ENCODE measurements at places on chromosomes 1 and 21.

DNA sequence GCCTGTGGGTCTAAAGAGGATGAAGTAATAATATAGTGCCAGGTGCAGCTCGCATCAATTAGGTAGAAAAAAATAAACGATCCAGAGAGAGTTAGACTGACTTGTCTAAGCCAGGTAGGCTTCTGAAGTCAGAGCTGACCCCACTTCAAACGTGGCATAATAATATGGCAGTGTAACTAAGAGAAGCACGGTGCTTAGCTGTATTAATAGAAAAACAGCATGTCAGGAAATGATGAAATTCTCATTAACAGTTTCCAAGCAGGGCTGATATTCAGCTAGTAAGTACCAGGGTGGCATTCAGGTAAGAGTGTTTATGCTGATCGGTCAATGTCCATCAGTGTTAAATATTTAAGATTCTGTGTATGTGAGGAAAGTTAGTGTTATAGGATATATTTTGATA, 145.8 kb upstream of the SAMSN1 start:
- no peak for DNase-seq

DNA sequence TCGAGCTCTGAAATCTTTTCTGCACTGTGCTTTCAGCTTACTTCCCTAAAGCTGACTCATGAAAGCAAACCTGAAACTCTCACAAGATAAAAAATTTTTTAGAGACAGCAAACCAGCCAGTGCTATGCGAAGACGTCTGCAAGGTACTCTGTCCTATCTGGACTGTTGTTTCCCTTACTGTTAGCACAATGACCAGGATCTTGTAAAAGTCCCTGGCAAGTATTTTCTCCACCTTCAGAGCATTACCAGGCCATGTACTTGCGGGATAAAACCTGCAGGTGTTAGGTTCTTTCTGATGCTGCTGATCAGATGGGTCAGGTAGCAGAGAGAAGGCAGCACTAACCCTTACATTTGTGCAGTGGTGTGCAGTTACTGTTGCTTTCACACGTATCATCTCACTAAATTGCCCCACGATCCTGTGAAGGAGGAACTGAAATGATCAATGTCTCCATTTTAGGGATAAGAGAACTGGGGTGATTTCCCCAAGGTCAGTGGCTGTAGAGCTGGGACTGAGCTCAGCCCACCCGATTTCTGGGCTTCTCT, 56.6 kb downstream of the PLXNA2 start:
- no peak for DNase-seq

- no peak for DNase-seq
These were observed 86.9 kb upstream of the GORAB start for GRCh38 chr1:170445096-170445495.

GRCh38 chr1:3610527-3611169, 660 bp downstream of the MEGF6 start:
- DNase-seq, result no peak

GRCh38 chr1:192439373-192440025, 122.7 kb downstream of the RGS21 start:
- no peak for DNase-seq

DNA sequence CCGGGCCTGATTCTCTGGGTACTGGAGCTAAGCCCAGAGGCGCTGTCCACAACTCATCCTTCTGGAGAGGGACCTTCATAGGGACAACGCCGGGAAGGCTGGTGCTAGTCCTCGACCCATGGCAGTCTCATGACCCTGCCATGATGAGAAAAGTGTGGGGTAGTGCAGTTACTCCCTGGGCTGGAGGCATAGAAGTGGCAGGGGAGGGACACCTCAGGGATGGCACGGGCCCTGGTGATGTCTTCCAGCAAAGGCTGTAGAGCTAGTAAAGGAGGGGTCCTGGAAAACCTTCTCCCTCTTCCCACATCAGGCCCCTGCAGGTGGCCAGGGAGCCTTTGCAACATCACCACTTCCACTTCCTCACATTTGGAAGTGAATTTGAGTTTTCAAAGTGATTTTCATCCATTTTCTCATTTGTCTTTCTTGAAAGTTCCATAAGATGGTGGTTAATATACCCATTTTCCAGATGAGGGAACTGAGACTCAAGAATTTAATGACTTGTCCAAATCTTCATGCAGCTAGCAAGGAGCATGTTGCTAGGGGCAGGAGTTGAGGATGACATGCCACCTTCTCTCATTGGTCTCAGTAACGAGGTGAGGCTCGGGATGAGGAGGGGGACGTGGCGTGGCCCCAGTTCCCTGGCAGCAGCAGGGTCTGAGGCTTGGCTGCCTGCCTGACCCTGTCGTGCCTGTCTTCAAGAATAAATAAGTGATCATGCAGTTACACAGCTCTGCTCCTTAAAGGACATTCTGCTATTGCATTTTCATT, 3.3 kb upstream of the GOLT1A start:
- no peak for DNase-seq

GRCh38 chr1:189678779-189679178, 798.9 kb downstream of the BRINP3 start:
- no peak for DNase-seq

DNA sequence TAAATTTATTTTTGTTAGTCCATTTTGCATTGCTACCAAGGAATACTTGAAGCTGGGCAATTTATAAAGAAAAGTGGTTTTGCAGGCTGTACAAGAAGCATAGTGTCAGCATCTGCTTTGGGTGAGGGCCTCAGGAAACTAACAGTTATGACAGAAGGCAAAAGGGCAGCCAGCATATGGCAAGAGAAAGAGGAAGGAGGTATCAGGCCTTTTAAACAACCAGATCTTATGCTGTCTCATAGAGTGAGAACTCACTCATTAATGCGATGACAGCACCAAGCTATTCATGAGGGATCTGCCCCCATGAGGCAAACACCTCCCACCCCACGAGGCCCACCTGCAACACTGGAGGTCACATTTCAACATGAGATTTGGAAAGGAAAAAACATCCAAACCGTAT, 898.4 kb downstream of the KCNT2 start:
- no peak for DNase-seq

- DNase-seq, result no peak
These were observed 38.4 kb downstream of the VAV3 start for GRCh38 chr1:107926436-107927080.

DNA sequence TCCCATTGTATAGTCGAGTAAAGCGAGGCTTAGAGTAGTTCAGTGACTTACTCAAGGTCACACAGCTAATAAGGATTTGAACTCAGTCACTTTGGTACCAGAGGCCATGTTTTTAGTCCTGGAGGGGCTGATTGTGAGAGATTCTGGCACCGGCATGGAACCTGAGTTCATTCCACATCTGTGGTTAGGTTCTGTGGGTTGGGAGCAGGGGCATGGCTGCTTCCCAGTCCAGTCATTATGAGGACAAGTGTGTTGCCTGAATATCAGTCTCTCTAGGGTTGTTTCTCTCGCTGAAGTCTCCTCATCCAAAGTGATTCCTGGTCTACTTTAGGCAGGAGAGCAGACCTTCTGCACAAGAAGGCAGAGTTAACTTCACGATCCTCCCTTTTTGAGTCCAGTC, 90.6 kb downstream of the C1orf94 start:
- DNase-seq, result no peak

DNA sequence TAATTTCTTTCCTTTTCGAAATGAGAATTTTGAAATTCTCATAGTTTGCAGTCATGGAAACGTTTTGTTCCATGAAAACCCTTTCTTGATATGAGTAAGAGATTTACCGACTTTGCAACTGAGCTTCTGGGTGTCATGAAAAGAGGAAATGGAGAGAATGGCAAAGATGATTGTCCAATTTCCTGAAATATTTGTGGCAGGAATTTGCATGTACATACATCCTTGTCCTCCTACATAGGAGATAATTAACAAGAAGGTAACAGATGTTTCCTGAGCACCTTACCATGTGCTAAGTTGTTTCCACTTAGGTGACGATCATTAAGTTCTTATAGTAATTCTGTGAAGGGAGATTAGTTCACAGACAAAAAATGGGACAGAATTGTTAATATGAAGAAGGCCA, 170.7 kb downstream of the NEGR1 start:
- no peak for DNase-seq

DNA sequence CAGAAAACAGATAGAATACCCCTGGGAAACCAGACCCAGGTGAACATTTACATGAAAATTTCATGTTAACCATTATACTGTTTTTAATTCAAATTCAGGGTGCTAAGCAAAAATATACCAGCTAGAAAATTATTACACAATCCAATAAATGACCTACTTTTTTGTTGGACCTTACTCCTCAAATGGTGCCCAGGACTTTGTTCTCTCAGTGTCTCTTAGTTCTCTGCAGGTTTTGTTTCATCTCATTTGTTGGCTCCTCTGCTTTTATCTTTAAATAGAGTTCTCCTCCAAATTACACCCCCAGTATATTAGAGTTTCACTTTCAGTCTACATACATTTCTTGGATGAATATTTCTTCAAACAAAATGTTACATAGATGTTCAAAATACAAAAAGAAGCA, 314.8 kb downstream of the TPR start:
- no peak for DNase-seq

GRCh38 chr1:234719454-234720251, 109.7 kb upstream of the IRF2BP2 start:
- DNase-seq, result no peak

GRCh38 chr1:158146739-158147138, 34.0 kb upstream of the CD1D start:
- DNase-seq, result no peak

DNA sequence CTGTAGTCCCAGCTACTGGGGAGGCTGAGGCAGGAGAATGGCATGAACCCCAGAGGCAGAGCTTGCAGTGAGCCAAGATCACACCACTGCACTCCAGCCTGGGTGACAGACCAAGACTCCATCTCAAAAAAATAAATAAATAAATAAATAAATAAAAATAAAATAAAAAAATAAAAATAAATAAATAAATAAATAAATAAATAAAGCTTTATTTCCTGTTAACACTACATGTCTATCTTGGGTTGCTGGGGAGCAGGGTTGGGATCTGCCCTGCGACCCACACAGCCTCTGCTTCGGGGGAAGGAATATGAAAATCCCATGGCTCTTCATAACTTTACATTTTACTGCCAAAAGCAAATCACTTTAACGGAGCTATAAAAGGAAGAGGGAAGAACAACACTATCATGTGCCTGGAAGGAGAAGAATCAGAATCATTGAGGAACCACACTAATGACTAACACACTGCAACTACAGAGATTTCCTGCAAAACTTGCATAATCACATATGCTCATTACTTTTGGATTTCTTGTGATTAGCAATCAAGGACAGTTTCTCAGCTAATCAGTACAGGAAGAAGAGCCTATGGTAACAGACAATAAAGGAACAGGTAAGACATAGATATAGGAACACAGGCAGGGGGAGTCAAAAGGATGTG, 72.8 kb upstream of the CD55 start:
- DNase-seq, result no peak

- no peak for DNase-seq
These were observed 239.1 kb upstream of the IRF2BP2 start for GRCh38 chr1:234848972-234849649.

DNA sequence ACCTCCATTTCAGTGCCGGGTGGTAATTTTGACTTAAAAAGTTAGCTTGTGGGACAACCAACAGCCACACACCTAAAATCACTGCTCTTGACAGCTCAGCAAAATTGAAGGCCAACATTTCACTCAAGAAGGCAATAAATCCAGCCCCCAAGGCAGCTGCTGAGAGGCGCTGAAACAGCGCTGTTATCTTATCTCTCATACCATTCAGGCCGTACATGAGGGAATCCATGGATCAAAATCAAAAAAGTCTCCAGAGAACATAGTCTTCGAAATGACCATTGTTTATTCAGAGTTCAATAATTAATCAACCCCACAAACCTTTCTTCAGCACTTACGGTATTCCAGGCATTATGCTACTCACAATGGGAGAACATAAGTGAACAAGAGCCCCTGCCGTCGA, 38.5 kb downstream of the ZBTB18 start:
- DNase-seq, result no peak

- peak; percentile 7 for DNase-seq
These were observed 73.0 kb downstream of the GNG12 start for GRCh38 chr1:67760030-67760821.

GRCh38 chr1:109229531-109230127, 15.9 kb downstream of the SARS1 start:
- no peak for DNase-seq

- DNase-seq, result no peak
These were observed 6.8 kb upstream of the IFNAR1 start for GRCh38 chr21:33317786-33318486.

GRCh38 chr1:201656311-201657032, 117.5 kb downstream of the NAV1 start:
- DNase-seq, result no peak

DNA sequence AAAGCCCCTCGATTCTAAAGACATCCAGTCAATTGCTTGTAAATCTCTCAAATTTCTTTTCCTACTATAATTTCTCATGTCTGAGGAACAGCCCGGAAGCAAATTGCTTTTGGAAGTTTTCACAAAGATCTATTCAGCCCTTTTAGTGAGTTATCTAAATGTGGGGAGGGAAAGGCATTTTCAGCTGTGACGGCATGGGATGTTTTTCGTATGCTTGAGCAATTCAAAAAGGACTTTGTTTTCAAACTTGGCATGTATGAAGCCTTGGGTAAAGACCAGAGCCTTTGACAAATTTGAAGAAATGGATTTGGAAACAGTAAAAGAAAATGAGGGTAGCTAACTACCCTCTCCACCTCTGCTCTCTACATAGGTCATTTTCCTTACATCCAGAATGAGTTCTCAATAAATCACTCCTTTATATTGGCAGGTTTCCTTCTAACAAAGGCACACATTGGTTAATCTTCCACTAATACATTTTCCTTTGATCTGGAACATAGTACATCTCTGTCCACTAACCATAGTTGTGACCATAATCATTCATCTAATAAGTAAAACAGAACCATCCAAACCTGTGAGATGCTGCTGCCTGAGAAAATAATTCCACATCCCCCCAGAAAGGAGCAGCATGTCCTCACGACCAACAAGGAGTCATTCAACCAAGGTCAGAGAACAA, 66.1 kb upstream of the ADAM30 start:
- no peak for DNase-seq

DNA sequence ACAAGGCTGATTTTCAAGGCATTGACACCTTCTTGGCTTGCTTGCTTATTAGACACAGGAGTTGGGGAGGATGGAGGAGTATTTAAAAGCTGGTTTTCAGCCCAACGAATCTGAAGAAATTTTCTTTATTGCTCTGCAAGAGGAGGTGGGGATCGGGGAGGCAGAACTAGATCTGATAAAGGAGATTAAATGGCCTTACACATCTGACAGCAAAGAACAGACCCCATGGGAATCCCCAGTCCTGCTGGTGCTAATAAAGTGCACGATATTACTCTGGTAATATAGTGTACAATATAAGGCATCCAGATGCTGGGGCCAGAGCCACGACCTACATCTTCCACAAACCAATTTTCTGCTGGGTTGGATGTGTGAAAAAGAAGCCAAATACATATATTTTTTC, 323.0 kb downstream of the OMA1 start:
- no peak for DNase-seq

- DNase-seq, result no peak
These were observed 57.5 kb downstream of the DIPK1A start for GRCh38 chr1:92903765-92904164.

- no peak for DNase-seq
These were observed 29.6 kb upstream of the C1orf105 start for GRCh38 chr1:172390683-172391551.

GRCh38 chr1:241640867-241641622, 876 bp upstream of the CHML start:
- DNase-seq, result no peak

All from activated T-helper 1 cell treated with Interleukin-2 at 50 U/mL for 16 hours (primary cell).